ENCODE measurements at places on chromosomes 13 and 19.

DNA sequence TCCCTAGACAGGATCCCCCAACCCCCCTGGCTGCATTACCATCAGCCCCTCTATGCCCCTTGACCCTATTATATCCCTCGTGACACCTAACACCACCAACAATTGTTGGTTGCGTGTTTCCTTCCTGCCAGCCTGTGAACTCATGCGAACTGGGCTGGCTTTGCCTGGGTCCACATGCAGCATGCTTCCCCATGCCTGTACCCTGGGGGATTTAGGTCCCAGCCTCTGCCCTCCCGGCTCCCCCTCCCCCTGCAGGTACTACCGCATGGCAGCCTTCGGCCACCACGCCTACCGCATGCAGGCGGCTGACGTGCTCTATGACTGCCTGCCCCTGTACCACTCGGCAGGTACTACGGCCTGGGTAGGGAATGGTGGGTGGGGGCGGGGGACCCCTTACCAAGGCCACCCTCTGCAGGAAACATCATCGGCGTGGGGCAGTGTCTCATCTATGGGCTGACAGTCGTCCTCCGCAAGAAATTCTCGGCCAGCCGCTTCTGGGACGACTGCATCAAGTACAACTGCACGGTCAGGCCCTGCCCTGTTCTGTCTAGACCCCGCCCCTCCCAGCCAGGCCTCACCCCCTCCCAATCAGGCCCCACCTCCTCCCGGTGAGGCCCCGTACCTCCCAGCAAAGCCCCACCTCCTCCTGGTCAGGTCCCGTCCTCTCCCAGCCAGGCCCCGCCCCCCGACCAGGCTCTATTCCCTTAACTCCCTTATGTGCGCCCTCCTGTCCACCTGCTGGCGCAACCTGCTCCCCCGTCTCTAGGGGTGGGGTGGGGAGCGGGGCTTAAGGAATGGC, 18.5 kb downstream of the SLC27A1 start:
- DNase-seq: no peak
- H3K4me1 ChIP-seq: peaks cover 65% of the 10 kb centered on the region
- no peak overlapping the region for H3K27ac ChIP-seq
- no peak overlapping the region for H3K4me3 ChIP-seq

DNA sequence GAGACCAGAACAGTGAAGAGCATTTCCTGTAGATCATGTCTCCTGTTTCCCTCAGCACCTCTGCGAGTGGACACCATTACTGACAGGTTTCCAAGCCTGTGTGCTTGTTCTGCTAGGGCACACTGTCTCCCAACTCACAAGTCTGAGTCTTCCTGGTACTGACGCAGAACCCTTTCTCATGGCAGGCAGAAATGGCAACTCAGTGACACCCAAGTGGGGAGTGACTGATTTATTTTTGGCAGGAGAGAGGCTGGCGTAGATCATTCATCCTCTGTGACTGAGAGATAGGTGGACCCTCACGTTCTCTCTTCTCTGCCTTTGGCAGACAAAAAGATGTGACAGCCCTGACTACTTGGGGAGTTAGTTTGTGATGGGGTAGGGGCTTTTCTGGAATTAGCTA, 183.4 kb downstream of the RFC3 start:
- no peaks in the 10 kb centered on the region for H3K27me3 ChIP-seq
- no peak overlapping the region for H3K27ac ChIP-seq
- no peaks in the 10 kb centered on the region for H3K36me3 ChIP-seq
- H3K4me1 ChIP-seq: no peaks in the 10 kb centered on the region
- no peak for DNase-seq

DNA sequence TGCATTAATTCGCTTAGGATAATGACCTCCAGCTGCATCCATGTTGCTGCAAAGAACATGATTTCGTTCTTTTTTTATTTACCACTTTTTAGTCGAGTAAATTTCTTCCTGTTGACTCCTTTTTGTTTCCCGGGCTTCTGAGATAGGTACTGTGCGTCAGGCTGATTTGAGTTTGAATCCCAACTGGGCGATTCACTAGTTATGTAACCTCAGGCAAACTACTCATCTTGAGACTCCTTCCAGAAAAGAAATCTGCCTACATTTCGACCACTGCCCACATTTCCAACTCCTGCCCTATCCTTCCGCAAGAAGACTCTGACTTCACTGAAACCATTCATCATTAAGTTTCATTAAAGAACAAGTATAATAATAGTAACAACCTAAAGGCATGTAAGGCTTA, 8.2 kb downstream of the SCEL start:
- no peaks in the 10 kb centered on the region for H3K27me3 ChIP-seq
- no peak for DNase-seq
- H3K27ac ChIP-seq: no peak overlapping the region
- no peaks in the 10 kb centered on the region for H3K4me1 ChIP-seq
- no peaks in the 10 kb centered on the region for H3K36me3 ChIP-seq
- no peak overlapping the region for H3K4me3 ChIP-seq

DNA sequence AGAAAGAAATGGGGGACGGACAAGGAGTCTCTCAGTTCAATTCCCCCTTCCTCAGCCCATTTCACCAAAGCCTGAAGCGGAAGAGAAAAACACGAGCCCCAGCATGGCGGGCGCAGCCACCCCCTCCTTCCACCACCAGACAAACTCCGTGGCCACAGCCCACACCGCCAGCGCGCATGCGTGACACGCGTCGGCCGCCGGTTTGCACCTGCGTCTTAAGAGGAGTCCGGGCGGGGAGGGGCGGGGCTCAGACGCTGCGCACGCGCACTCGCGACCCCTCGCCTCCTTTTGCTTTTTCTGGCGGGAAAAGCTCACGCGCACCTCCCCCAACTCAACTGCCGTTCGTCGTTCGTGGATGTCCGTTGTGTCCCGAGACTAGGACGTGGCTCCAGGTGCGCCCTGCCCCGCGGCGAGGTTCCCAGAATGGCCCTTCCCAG, at the start of gene KASH5:
Gene KASH5, plus strand, starts transcription at position 314 of the 437 bp plus-strand sequence. CDS start 2,635 bp downstream, outside the sequence.
- H3K27ac ChIP-seq: no peak within 1 kb of the TSS
- no peaks in the 10 kb centered on the region for H3K27me3 ChIP-seq
- H3K4me1 ChIP-seq: no peaks in the 10 kb centered on the region
- no peaks in the 10 kb centered on the region for H3K36me3 ChIP-seq
- no peak within 1 kb of the TSS for H3K4me3 ChIP-seq
- DNase-seq: peak; percentile 61

- DNase-seq: no peak
- no peak overlapping the region for H3K27ac ChIP-seq
- no peaks in the 10 kb centered on the region for H3K4me1 ChIP-seq
- no peaks in the 10 kb centered on the region for H3K36me3 ChIP-seq
- no peak overlapping the region for H3K4me3 ChIP-seq
Measured at GRCh38 chr13:98405690-98406344, 171.1 kb downstream of the STK24 start.

- H3K27ac ChIP-seq: no peak overlapping the region
- no peaks in the 10 kb centered on the region for H3K27me3 ChIP-seq
- H3K4me3 ChIP-seq: no peak overlapping the region
- no peak for DNase-seq
- H3K4me1 ChIP-seq: no peaks in the 10 kb centered on the region
Measured at GRCh38 chr13:70769817-70770216, 661.6 kb upstream of the KLHL1 start.

GRCh38 chr13:76884186-76884906, 1.9 kb downstream of the KCTD12 start:
- peak; percentile 17 for DNase-seq
- H3K27me3 ChIP-seq: no peaks in the 10 kb centered on the region
- H3K4me1 ChIP-seq: no peaks in the 10 kb centered on the region
- H3K27ac ChIP-seq: peak overlapping the region; percentile 86
- no peaks in the 10 kb centered on the region for H3K36me3 ChIP-seq

DNA sequence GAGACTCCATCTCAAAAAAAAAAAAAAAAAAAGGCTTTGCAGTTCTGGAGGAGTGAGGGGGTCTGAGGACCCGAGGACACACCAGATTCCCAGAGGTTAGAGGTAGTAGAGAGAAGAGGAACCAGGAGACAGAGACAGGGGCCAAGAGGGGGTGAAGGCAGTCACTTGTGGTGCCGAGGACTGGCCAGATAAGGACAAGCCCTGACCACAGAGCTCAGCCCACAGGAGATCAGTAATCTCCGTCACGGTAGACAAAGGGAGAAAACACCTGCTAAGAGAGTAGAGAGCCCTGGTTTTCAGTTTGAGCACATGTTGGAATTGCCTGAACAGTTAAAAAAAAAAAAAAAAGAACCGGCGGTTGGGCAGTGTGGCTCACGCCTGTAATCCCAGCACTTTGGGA, 1.7 kb upstream of the PRAM1 start:
- no peak overlapping the region for H3K27ac ChIP-seq
- H3K36me3 ChIP-seq: no peaks in the 10 kb centered on the region
- no peaks in the 10 kb centered on the region for H3K27me3 ChIP-seq

DNA sequence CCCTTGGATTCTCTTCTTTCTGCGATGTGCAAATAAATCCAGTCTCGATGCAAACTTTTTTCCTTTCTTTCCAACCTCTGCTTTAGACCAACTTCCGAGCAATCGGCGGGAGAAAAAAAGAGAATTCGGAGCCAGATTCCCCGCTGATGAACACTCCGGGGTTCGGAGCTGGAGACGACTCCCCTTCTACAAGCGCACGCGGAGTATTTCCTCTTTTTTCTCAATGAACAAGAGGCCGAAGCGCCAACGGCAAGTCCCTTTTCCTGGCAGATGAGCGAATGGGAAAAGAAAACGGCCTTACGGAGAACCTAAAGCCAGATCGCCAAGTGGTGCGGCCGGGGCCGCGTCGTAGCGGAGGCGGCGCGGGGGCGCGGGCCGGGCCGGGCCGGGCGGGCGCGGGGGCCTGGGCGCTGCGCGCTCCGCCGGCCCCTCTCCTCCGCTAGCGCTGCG, 250 bp downstream of the SPRY2 start:
- DNase-seq: no peak
- peak overlapping the region; percentile 90 for H3K27ac ChIP-seq
- peaks cover 5% of the 10 kb centered on the region for H3K4me1 ChIP-seq

GRCh38 chr13:105058517-105058916, 1476.9 kb downstream of the EFNB2 start:
- no peak overlapping the region for H3K4me3 ChIP-seq
- no peak overlapping the region for H3K27ac ChIP-seq
- no peaks in the 10 kb centered on the region for H3K4me1 ChIP-seq
- H3K27me3 ChIP-seq: no peaks in the 10 kb centered on the region
- DNase-seq: no peak

- no peak overlapping the region for H3K4me3 ChIP-seq
- no peaks in the 10 kb centered on the region for H3K4me1 ChIP-seq
- no peak for DNase-seq
- H3K27ac ChIP-seq: no peak overlapping the region
Measured at GRCh38 chr19:9650345-9650744, 24.6 kb downstream of the ZNF562 start.

- no peaks in the 10 kb centered on the region for H3K36me3 ChIP-seq
- H3K4me3 ChIP-seq: no peak overlapping the region
- no peak overlapping the region for H3K27ac ChIP-seq
- H3K4me1 ChIP-seq: peaks cover 33% of the 10 kb centered on the region
Measured at GRCh38 chr19:55156202-55157063, 1.1 kb downstream of the TNNI3 start.

GRCh38 chr13:28415994-28416421, 78.9 kb downstream of the FLT1 start:
- H3K4me1 ChIP-seq: peaks cover 4% of the 10 kb centered on the region
- H3K36me3 ChIP-seq: no peaks in the 10 kb centered on the region
- no peak overlapping the region for H3K4me3 ChIP-seq
- no peak overlapping the region for H3K27ac ChIP-seq
- H3K27me3 ChIP-seq: no peaks in the 10 kb centered on the region

DNA sequence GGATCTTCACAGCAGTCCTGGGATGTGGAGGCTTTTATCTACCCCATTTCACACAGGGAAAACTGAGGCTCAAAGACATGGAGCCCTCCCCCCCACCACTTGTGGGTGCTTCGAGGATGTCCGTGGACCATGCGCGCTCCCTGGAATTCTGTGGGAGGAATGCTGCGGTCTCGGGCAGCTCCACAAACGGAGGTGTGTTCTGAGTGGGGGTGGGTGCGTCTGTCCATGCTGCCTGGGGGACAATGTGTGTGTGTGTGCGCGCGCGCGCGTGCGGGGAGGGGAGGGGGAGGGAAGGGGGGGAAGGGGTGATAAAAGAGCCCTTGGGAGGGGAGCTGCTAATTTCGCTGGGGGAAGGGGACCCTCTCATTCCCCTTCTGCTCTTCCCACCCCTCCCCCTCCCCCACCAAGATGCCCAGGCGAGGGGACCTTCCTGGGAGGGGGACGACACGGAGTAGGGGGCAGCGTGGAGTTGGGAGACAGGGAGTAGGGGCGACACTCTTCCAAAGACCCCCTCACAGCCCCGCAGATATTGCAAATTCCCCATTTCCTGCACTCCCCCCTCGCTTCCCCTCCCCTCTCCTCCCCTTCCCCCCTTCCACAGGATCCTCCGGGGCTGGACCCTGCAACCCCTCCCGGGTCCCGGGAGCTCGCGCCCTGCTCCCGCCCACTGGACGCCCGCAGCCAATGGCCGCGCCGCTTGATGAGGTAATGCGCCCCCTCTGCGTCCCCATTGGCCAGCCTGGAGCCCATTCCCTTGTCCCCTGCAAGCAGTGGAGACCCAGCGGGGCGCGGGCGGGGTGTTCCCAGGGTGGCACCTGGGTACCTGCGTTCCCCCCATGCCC, 18.9 kb upstream of the ZNRF4 start:
- H3K27ac ChIP-seq: no peak overlapping the region
- H3K27me3 ChIP-seq: no peaks in the 10 kb centered on the region
- no peak overlapping the region for H3K4me3 ChIP-seq
- DNase-seq: no peak

DNA sequence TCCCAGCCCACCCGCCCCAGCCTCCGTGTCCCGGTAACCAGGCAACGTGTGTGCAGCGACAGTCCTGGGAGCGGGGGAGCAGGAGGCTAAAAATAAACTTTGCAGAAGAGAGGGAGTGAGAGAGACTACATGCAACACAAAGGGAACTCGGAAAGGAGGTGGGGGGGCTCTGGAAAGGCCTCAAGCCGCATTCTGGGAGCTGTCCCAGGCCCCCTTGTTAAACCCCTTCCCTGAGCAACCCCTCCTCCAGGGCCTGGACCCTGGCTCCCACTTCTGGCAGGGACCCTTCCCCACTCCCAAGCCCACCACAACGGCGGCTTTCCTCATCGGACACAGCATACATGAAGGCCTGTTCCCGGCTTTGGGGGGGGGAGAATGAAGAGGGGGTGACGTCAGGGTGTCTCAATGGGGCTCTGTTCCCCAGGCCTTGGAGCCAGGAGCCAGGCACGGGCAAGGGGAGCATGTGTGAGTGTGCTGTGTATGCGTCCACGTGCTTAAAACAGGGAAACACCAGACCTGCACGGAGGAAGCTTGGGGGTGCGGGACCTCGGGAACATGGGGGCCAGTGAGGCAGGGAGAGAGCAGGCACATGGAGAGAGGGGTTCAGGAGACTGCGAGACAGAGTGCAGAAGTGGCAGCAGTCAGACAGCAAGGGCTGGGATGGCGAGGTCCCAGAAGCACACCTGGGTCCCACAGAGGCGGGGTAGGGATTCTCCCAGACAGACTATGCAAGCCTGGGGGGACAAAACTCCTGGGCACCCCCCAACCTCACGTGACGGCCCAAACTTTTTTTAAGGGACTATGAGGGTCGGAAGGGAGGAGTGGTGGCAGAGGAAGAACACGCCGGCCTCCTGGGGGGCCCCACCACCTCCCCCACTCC, 2.3 kb downstream of the ERF start:
- peaks cover 72% of the 10 kb centered on the region for H3K4me1 ChIP-seq
- peak overlapping the region; percentile 94 for H3K4me3 ChIP-seq
- peak; percentile 63 for DNase-seq
- H3K27ac ChIP-seq: peak overlapping the region; percentile 100

All from tibial nerve (tissue), 4 donors.